ENCODE measurements at places on chromosomes 4 and X. TPM values are rescaled to one million over a fixed set of nuclear protein-coding genes. Genes with fewer than 3 reads are reported as not detected.

DNA sequence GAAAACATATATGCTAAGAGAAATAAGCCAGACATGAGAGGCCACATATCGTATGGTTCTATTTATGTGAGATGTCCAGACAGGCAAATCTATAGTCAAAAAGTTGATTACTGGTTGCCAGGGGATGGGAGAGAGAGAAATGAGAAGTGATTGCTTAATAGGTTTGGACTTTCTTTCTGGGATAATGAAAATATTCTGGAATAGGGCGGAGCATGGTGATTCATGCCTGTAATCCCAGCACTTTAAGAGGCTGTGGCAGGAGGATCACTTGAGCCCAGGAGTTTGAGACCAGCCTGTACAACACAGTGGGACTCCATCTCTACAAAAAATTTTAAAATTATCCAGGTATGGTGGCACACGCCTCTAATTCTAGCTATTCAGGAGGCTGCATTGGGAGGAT is 22.4 kb downstream of the RBM47 start:
- H3K36me3 ChIP-seq = no peaks in the 10 kb centered on the region
- no peaks in the 10 kb centered on the region for H3K27me3 ChIP-seq
- H3K27ac ChIP-seq = no peak overlapping the region
- no peak overlapping the region for H3K4me3 ChIP-seq

GRCh38 chr4:5957076-5957475 is 61.2 kb downstream of the C4orf50 start:
- H3K4me3 ChIP-seq = no peak overlapping the region
- no peaks in the 10 kb centered on the region for H3K27me3 ChIP-seq
- no peak overlapping the region for H3K27ac ChIP-seq
- DNase-seq = no peak
- H3K4me1 ChIP-seq = no peaks in the 10 kb centered on the region

DNA sequence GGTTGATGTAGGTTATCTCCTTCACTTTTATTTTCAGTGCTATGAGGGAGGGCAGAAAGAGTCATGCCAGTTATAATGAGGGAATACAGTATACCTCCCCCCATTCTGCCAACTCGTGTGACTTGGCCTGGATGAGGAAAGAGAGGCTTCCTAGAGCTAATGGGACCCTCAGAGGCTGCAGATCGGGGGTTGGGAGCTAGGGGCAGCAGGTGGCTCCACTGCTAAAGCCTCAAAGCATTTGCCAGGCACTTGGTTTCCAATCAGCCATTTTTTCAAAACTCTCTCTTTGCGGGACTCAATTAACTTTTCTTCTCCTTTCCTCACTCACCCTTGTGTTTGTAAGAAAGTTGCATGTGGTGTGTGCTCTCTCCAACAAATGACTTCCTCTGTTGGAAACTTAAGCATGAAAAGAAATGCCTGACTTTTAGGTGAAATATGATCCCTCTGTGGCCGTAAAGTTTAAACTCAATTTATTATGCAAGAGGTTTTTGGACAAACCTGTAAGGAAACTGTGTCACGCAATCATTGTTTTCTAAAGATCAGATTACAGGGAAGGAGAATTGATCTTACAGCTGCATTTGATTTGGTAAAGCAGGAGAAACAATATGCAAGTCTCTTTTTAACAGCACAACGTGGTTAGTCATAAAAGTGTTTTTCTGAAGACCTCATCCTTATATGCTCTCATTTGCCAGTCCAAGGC is 7.0 kb downstream of the SFRP2 start:
- H3K36me3 ChIP-seq = no peaks in the 10 kb centered on the region
- H3K27ac ChIP-seq = no peak overlapping the region
- no peak for DNase-seq

SSX3 gene
- total RNA-seq = not detected

GRCh38 chrX:1661922-1662221 is 47.0 kb downstream of the ASMT start:
- peak overlapping the region; percentile 56 for H3K4me3 ChIP-seq
- no peaks in the 10 kb centered on the region for H3K36me3 ChIP-seq
- peaks cover 21% of the 10 kb centered on the region for H3K4me1 ChIP-seq
- H3K27ac ChIP-seq = peak overlapping the region; percentile 84
- H3K27me3 ChIP-seq = no peaks in the 10 kb centered on the region

UGT2A3 gene
- total RNA-seq = not detected

All from naive thymus-derived CD4-positive, alpha-beta T cell (primary cell).